ENCODE measurements at places on chromosomes 6 and 20.

DNA sequence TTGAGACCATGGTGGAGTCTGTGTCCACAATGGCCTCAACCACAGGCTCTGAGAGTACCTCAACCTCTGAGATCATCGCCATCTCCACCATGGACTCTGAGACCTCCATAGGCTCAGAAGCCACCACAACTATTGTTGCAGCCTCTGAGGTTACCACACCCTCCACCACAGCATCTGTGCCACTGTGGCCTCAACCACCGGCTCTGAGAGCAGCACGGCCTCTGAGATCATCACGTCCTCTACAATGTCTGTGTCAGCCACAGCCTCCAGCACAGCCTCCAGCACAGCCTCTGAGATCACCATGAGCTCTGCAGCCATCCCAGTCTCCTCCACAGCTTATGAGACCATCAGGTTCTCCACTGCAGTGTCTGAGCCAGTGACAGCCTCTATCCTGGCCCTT is 19.4 kb upstream of the MUC21 start:
- no peak for DNase-seq

DNA sequence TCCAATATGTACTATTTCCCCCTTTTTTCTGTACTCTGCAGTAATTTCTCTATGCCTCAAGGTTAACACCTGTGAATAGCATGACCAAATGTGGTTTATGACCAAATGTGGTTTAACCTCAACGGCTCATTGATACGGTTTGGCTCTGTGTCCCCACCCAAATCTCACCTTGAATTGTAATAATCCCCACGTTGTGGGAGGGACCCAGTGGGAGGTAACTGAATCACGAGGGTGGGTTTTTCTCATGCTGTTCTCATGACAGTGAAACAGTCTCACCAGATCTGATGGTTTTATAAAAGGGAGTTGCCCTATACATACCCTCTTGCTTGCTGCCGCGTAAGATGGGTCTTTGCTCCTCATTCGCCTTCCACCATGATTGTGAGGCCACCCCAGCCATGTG is 18.7 kb downstream of the DEK start:
- DNase-seq = no peak

DNA sequence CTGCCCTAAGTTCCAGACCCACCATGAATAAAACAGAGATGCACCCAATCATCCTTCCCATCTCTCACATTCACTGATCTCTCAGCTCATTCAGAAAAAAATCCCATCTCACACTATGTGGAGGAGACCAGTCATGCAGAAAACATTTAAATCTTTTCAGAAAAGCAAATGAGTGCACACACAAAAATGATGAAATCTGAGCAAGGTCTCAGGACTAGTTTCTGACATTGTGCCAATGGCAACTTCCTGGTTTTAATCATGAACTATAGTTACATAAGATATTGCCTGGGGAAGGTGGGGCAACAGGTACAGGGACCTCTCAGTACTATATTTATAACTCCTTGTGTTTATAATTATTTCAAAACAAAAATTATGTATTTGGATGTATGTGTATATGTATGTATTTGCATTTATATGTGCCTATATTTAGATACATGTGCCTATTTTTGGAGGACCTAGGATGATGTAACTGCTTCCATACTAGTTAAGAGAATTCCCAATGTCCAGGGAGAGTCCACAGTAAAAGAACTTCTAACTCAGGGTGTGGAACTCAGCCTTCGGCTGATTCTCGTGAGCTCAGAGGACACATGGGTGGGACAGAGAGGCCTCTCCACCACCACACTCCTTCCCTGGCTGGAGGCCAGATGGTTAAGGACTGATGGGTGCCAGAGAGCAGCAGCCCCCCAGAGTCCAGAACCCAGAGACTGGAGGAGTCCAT is 71.7 kb upstream of the MAP3K4 start:
- peak; percentile 91 for DNase-seq

GRCh38 chr6:21987501-21987957 is 309.3 kb downstream of the PRL start:
- peak; percentile 91 for DNase-seq

- DNase-seq = no peak
Measured at GRCh38 chr20:36785308-36785707, 11.7 kb upstream of the DSN1 start.

DNA sequence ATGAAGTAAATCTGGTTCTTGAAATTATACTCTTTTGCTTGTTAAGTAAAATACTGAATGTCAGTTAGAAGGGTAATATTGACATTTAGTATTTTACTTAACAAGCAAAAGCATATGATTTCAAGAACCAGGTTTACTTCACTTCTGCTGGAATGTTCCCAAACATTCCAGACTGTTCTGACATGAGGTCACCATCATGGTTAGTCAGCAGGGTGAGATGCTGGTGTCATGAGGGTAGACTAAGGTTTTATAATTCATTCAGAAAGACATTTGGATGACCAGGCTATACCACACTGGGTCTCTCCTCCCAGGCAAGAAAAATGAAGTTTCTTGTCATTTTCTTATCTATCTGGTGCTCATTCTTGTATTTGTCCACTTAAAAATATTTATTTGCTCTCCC is 414.4 kb upstream of the MMS22L start:
- DNase-seq = peak; percentile 73

GRCh38 chr6:90175627-90176538 is 120.8 kb downstream of the BACH2 start:
- DNase-seq = no peak

DNA sequence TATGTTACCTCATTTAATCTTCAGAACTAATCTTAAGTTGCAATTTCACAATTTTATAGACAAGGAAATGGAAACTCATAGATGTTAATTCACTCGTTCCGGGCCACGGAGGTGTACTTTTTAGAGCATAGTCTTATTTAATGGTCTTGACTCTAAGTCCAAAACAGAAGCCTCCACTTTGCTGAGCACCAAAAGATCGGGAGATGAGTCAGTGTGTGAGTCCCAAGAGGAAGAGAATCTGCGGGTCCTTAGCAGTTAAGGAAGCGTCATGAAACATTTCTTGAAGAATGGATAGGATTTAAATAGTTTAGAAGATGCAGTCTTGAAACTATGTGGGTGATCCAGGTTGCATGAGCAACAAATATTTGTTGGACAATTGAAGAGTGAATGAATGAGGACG is 231.8 kb upstream of the QKI start:
- no peak for DNase-seq

DNA sequence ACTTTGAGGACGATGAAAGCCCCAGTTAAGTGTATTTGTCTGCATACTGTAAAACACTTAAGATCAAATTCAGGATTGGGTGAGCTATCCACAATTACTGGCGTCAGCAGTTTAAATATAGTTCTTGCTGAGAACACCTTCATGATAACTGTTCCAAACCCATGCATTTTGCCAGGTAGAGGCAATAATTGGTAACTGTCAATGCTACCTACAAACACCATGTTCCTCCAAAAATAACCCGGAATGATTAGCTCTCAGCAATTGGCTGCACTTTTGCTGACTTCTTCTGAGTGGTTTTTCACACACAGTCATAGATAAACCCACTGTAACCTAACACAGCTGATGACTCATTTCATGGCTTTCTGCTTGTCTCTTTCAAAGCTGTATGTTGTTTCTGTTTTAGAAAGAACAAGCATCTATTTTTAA is 1358.6 kb upstream of the GJE1 start:
- DNase-seq = peak; percentile 79

DNA sequence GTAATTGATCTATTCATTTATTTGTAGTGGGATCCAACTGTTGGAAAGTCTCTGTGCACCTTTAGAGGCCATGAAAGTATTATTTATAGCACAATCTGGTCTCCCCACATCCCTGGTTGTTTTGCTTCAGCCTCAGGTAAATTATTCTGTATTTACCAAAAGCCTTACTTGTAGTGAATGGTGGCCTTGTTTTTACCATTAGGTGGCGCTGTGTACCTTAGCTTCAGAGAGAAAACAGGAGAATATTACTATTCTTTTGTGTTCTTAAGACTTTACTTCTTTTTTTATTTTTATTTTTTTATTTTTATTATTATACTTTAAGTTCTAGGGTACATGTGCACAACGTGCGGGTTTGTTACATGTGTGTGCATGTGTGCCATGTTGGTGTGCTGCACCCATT is 23.7 kb downstream of the PEX7 start:
- peak; percentile 31 for DNase-seq

GRCh38 chr6:16437095-16437494 is 198.7 kb downstream of the GMPR start:
- DNase-seq = no peak

DNA sequence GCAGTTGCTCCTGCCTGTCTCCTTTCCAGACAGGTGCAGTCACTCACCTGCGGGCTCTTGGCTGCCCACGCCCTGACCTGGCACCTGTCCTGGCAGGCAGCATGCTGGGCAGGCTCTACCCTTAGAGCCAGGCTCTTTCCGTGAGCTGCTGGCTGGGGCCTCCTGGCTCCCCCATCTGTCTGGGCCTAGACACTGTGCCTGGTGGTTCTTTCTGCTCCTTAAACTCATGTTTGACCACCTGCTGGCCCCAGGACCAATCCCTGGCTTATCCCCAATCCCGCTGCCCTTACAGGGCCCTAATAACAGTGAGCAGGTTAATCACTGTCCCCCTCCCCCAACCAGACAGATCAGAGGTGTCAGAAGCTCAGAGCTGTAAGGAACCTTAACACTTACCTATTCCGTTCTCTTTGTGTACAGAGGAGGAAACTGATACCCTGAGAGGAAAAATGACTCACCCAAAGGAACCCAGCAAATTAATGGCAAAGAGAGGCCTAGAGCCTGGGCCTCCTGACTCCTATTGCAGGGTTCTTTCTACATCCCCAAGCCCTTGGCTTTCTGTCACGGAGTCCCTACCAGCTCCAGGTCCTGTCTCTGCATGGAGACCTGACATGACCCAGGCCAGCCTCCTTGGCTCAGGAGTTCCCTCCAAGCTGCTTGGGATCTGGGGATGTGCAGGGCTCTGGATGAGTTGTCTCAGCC is 54.7 kb downstream of the RAB44 start:
- no peak for DNase-seq

- DNase-seq = no peak
Measured at GRCh38 chr20:61252601-61253263, 671 bp downstream of the CDH4 start.

GRCh38 chr6:125831659-125832058 is 40.9 kb downstream of the NCOA7 start:
- DNase-seq = no peak

- no peak for DNase-seq
Measured at GRCh38 chr6:125766641-125767040, 17.2 kb downstream of the HEY2 start.

Data from fibroblast of skin of right quadriceps (primary cell).